Stimulated activated CD4-positive, alpha-beta T cell treated with anti-CD3 and anti-CD28 coated beads, Interleukin-15, amount 100 ng/mL, for 48 hours (primary cell): ENCODE measurements at places on chromosomes 6 and 20.

- no peak for DNase-seq
Observed at GRCh38 chr20:17768271-17768670, 68.5 kb downstream of the BANF2 start.

DNA sequence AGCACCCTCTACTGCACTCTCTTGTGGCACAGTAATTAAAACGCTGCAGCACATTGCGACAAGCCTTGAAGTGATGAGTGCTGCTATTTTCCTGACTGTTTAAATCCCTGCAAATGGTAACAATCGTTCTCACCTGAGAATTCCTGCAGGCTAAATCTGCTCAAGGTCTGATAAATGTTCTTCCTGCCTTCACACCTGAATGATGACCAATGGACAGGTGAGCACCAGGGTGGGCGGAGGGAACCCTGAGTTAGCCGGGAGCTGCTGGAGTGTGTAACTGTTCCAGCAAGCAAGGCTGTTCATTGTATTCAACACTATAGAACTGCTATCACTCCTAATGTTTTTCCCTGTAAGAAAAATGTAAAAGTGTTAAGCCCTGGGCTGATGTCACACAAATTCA, 4.0 kb downstream of the DACT2 start:
- DNase-seq: no peak

DNA sequence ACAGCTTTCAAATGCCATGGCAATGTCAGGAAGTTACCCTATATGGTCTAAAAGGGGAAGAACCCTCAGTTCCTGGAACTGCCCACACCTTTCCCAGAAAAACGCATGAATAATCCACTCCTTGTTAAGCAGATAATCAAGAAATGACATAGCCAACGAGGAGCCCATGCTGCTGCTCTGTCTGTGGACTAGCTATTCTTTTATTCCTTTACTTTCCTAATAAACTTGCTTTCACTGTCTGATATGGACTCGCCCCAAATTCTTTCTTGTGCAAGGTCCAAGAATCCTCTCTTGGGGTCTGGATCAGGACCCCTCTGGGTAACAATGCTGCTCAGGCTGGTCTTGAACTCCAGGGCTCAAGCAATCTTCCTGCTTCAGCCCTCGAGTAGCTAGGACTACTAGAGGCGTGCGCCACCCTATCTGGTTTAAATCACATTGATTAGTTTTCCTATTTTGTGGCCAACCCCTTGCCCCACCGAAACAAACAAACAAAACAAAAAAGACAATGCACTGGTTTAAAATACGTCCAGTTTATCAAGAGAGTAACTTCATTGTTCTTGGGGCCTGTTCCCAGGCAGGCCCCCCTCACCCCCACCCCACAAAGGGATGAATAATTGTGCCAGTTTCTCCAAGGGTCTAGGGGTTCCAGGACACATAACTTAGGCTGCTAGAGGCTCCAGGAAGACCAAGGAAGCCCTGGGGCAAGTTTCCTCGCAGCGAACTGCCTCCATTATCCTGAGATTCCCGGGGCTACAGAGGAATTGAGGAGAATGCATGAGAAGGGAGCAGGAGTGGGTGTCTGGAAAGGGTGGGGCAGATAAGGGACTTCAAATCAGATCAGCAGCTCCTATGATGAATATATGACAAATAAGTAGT, 10.1 kb upstream of the AKAP12 start:
- DNase-seq: peak; percentile 41

- DNase-seq: no peak
Observed at GRCh38 chr6:133609415-133610226, 279.3 kb upstream of the TCF21 start.

GRCh38 chr20:57282670-57283361, 16.4 kb upstream of the BMP7 start:
- DNase-seq: no peak

- no peak for DNase-seq
Observed at GRCh38 chr6:42960243-42961019, at the start of gene GNMT. Gene GNMT (plus strand): TSS chr6:42960754. CDS start chr6:42960768, 14 bp downstream.

GRCh38 chr6:35776364-35777215, at the start of gene CLPSL2:
Gene CLPSL2 (plus strand): TSS chr6:35776598. CDS start chr6:35776619, 21 bp downstream.
- no peak for DNase-seq

DNA sequence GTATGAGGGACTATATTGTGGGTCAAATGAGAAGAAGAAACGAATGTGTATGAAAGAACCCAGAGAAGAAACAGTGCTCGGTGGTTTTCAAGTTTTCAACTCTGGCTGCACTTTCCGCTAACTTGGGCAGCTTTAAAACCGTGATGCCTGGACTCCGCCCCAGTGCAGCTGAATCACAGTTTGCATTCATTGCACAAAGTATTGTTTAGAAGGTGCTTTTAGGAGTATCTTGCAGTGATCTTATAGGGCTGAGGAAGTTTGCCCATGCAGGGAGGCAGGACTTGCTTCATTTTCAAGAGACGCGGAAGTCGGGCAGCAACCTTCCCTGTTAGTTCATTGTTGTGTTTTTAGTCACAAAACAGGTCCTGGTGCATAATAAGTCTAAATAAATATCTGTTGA, 52.7 kb downstream of the RSPH3 start:
- DNase-seq: no peak

DNA sequence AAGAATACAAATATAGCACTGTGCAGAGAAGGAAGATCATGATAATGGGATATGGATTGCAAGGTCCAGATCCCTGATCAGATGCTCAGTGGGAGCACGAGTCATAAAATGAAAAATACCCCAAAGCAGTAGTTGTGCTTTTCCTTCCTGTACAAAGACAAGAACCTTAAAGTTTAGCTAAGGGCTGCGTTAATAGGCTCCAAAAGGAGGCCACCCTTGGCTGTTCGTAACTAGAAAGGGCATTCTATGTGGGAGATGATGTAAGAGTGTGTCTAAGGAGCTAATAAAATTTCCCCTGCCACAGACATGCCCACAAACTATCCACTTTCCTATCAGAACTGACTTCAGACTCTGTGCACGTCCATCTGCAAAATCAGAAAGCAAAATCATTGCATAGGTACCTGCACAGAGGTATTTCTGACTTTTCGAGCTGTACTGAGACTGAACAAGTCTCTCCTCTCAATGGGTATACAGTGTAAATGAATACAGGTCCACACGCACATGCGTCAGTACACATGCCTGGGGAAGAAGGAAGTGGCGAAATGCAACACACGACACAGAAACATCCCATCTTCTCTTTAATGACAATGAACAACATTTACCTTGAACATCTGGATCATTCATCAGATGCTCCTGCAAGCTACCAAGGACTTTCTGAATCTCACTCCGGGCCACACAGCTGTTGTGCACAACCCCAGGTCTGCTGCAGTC, 16.9 kb upstream of the ANKRD60 start:
- DNase-seq: no peak

DNA sequence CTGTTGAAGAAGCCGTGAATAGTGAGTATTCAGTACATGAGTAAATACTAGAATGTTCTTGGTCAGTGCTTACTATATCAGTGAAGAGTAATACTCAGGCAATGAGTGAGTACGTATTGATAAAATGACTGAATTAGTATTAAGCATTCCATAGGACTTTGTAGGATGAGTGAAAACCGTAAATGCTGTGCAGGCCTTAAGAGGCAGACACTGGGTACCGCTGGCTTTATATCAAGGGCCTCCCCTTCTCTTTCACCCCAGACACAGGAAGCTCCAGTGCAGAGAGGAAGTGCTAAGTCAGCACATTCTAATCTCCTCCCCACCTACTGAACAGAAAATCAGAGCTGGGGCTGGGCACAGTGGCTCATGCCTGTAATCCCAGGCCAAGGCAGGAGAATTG, 24.2 kb downstream of the POFUT1 start:
- peak; percentile 36 for DNase-seq

DNA sequence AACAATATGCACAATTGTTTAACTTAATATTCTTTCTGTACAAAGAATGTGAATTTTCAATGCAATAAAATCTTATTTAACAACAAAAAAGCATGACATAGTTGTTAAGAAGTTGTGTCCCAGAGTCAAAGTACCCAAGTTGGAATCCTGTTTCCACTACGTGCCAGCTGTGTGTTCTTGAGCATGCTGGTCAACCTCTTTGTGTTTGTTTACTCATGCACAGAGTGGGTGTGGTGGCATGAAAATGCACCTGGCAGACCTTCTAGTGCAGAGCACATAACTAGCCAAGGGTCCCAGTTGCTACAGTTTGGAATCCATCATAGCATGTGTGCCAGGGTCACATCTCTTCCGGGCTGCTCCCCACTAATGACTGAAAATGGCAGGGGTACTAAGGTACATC, 24.7 kb upstream of the MOCS1 start:
- no peak for DNase-seq

DNA sequence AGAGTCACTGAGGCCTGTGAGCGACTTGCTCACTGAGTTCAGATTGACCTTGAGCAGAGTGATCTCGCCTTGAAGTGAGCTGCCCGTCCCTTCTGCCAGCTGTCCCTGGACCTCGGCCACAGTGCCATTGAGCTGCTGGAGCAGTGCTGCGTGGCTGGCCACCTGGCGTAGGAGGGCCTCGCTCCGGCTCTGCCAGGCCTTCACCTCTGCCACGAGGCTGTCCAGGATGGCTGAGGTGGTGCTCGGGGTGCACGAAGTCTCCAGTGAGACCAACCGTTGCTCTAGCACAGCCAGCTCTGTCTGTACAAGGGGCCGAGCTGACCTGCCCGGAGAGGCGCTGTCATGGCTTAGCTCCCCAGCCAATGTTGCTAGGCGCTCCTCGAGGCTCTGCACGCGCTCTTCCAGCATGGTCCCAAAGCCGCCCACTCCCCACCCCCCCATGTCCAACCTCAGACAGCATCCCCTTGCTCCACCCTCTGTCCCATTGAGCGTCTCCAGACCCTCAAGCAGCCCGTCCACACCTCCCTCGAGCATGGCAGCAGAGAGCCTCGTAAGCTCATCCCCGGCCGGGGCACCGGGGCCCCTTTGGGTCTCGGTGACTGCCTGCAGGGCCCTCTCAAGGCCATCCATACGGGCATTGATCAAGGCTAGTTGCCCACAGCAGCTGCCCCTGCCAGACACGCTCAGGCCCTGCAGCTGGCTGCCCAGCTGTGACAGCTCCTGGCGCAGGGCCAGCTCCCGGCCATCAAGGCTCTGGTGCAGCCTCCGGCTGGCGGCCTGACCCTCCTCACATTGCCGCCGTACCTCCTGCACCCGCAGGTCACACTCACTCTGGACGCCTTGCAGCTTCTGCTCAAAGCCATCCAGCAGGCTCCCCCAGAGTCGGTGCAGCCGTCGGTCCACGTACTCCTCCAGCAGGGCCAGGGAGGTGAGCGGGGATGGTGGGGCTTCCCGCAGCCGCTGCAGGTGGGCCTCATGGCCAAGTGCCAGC, 4.6 kb downstream of the EMILIN3 start:
- DNase-seq: no peak

GRCh38 chr20:44748005-44748370, 2.3 kb downstream of the KCNK15 start:
- no peak for DNase-seq

DNA sequence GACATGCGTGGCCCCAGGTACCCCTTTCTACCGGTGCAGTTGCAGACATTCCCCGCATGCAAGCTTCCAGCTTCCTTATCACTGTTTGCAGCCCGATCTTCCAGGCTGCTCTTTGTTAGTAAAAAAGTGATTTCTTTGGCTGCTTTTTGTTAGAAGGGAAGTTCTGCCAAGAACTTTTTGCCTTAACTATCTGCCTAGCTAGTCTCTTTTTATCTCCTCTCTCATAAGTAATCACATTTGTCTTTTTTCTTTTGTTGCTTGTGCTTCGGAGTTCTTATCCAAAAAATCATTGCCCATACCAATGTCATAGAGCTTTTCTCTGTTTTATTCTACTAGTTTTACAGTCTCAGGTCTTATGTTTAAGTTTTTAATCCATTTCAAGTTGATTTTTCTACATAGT, 20.3 kb downstream of the FAM162B start:
- DNase-seq: no peak

DNA sequence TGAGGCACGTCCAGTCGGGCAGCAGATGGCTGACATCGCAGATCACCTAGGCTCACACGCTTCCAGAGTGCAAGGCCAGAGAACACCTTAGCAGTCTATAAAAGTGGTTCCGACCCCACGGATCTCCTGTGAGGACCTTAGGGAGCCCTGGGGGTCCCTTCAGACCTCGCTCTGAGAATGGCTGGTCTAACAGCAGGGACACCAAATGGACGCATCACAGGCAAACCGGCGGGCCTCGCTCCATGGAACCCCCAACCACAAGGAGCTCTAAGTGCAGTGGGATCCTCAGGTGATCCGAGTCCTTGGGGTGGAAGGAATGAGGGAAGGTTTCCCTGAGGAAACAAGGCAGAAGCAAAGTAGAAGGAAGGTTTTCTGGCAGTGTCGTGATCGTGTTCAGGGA, 135.4 kb downstream of the SMOC2 start:
- no peak for DNase-seq

DNA sequence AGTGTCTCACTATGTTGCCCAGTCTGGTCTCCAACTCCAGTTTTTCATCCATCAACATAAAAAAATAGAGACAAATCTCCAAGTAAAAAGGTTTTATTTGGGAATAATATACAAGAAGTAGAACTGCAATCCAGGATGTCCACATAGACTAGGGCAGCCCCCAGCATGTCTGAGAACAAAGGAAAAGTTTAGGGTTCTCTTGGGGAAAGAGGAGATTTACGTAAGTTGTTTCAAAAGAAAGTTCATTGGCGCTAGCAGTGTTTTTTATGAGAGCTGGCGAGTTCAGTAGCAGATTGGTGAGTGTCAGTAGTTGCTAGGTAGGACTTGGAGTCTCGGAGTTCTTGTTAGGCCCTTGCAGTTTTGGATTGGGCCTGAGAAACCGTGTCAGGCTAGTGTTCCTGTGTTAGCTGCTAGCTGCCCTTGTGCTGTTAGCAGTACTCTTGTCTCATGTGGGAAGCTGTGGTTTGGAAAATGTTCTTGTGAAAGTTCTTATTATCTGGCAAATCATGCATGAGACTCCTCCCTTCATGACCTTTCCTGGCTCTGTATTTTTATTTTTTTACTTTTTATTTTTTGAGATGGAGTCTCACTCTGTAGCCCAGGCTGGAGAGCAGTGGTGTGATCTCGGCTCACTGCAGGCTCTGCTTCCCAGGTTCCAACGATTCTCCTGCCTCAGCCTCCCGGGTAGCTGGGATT, 24.7 kb downstream of the TTLL9 start:
- DNase-seq: no peak

DNA sequence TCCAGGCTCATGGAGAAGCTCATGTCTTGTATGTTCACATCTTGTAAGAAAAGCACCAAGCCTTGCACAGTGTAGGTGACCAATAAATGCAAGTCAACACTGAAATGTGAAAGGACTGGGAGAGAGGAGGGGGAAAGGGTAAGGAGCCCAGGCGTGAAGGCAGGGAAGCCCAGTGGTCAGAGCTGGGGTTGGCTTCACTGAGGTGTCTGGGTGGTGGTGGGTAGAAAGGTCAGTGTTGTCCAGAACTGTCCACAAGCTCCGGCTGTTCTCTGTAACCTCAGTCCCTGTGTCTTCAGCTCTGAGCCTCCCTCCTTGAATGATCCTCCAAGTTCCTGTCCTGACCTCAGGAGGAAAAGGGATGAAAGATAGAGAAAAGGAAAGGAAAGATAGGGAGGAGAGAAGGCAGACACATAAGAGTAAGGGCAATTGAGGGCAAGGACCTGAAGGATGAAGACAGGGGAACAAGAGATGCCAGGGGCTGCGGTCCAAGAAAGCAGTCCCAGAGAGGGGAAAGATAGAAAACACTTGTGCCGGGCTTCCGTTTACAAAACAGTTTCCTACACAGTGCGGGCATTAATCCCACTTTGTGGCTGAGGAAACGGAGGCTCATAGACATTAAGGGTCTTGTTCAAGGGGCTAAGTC, 2.4 kb upstream of the TNXB start:
- DNase-seq: no peak
